Naive thymus-derived CD4-positive, alpha-beta T cell (primary cell): ENCODE measurements at places on chromosomes 3 and 15.

DNA sequence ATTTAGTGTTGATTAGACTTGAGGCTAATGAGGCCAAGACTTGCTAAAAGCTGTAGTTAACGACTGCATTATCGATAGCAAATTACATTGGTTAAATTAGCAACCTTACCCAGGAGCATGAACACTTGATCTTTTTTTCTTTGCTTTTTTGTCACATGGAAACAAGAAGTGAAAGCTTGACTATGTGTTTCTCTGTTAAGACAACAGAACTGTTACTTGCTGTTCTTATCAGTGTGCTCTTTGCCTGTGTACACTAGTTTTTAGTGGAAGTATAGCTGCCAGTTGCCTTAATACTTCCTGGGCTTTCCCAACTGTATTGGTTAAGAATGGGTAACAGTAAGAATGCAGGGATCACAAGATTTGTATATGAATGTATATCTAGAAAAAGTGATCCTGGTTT lies 625.5 kb downstream of the NAALADL2 start:
- DNase-seq = no peak
- H3K36me3 ChIP-seq = no peaks in the 10 kb centered on the region
- H3K27me3 ChIP-seq = no peaks in the 10 kb centered on the region
- no peak overlapping the region for H3K27ac ChIP-seq
- no peaks in the 10 kb centered on the region for H3K4me1 ChIP-seq

DNA sequence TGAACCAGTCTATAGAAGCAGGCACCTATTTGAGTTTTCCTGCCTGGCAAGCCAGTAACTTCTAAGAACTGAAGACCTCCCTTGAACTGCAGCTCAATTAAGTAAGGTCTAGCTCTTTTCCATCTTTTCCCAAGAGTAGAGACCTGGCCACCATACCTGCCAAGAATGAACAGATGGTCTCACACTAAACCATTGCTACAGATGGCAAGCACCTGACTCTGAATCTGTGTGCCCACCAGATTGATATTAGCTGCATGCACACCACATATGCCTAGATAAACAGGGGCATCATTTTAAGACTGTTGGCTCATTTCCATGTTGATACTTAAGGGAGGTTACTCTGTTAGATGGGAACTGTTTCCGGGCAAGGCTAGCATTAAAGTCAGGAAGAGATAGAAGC lies 34.8 kb upstream of the GSK3B start:
- H3K4me1 ChIP-seq = no peaks in the 10 kb centered on the region
- DNase-seq = no peak
- H3K27me3 ChIP-seq = no peaks in the 10 kb centered on the region
- no peak overlapping the region for H3K27ac ChIP-seq

DNA sequence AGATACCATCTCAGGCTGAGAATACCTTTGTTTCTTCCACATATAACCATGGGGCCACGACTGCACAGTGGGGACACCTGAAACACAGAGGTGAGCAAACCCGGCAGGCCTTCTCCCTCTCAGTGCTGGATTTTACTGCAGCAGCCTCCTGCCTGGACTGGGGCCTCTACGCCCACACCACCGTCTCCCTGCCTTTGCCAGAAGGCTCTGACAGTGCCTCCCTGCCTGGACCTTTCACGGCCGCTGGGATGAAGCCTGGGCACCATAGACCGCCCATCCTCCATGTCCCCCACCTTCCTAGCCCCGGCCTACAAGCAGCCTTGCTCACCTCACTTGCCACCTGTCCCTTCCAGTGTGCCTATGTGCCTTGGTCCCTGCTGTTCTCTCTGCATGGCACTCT lies 214.3 kb downstream of the NFKBIZ start:
- H3K27me3 ChIP-seq = no peaks in the 10 kb centered on the region
- no peaks in the 10 kb centered on the region for H3K36me3 ChIP-seq
- no peak for DNase-seq
- no peak overlapping the region for H3K4me3 ChIP-seq
- H3K4me1 ChIP-seq = peaks cover 11% of the 10 kb centered on the region

DNA sequence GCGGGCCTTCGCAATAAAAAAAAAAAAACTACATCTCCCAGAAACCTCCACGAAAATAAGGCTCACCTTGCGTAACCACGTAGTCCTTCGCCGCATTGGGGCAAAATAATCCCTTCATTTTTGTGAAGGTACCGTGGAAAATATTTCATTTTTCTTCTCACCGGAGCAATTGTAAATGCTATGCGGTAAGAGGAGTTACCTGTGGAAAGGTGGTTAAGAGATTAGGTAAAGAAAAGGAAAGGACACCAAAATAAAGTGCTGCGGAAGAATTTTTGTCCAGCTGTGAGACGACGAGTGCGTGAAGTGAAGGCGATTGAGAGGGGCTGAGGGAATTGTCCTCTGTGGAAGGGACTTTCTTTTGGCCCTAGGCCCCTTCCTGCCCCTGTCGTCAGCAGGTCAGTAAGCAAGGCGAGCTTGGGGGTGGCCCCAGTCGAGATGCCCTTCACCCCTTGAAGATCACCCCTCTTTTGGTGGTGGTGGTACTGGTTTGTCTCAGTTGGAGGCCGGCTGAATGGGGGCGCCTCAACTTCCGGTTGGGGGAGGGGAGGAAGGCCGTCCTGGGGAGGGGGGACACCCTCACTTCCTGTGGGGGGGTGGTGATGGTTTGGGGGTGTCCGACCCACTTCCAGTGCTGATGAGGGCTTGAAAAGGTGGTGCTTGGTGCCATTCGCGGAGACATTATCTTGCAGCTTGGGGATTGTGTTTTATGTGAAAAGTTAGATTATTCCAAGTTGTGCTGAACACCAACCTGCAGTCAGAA lies at the start of gene HMG20A:
TSS of gene HMG20A (plus strand) at position 279 of the 760 bp plus-strand sequence. CDS start 37,520 bp downstream, outside the sequence.
- H3K4me1 ChIP-seq = peaks cover 5% of the 10 kb centered on the region
- H3K36me3 ChIP-seq = no peaks in the 10 kb centered on the region
- H3K4me3 ChIP-seq = peak within 1 kb of the TSS; percentile 74
- peak; percentile 58 for DNase-seq
- peak within 1 kb of the TSS; percentile 86 for H3K27ac ChIP-seq

DNA sequence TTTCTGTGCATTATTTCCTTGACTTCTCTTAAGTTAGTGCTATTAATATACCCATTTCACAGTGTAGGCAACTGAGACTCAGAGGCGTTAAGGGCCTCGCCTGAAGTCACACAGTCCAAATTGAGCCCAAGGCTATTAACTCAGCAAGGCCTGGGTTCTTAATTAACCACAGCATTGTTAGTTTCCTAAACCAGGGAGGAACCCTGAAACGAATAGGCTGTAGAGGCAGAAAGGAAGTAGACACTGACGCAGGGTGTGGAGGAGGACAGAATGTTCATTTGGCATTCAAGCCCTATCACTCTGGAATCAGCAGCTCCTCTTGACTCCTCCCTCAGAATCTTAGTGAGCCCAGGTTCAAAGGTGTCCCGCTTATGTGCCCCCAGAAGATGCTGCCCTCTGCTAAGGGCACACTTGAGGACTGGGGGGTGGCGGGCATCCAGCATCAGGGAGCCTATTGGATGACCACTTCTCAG lies 13.9 kb downstream of the ARHGEF3 start:
- no peaks in the 10 kb centered on the region for H3K36me3 ChIP-seq
- no peaks in the 10 kb centered on the region for H3K27me3 ChIP-seq
- peak overlapping the region; percentile 22 for H3K4me3 ChIP-seq
- peak overlapping the region; percentile 57 for H3K27ac ChIP-seq

DNA sequence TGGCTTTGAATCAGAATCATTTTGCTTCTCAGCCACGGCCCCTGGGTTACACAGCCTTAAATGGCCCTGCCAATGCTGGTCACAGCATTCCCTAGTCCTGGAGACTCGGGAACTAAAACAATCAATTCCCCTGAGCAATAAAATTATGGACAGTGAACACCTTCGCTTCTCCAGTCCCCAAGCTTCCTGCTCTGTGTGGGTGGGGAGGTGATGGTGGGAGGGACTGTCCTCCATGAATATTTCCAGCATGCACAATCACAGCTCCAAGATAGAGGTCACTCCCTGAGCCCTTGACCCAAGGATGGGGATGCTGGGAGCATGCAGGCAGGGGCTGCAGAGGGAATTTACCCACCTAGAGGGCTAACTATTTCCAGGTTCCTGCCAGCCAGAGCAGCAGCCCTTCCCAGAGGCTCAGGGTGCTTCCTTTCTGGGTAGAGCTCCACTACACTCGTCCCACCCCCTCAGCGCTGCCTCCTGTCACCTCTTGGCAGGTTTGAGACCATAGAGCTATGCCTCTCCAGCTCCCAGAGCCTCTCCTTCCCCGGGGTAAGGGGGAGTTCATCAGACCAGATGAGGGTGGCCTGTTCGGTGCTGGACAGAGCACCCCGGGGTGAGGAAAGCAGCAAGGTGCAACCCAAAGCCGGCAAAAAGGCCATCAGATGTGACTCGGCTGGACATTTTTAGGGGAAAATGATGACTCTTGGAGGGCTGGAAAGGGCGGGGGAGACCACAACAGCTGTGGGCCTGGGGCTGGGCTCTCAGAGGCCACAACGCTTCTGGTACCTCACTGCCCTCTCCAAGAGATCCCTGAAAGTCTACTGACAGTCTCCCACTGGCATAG lies 14.5 kb upstream of the CCDC33 start:
- no peaks in the 10 kb centered on the region for H3K4me1 ChIP-seq
- no peaks in the 10 kb centered on the region for H3K27me3 ChIP-seq
- no peak overlapping the region for H3K27ac ChIP-seq
- no peak overlapping the region for H3K4me3 ChIP-seq

DNA sequence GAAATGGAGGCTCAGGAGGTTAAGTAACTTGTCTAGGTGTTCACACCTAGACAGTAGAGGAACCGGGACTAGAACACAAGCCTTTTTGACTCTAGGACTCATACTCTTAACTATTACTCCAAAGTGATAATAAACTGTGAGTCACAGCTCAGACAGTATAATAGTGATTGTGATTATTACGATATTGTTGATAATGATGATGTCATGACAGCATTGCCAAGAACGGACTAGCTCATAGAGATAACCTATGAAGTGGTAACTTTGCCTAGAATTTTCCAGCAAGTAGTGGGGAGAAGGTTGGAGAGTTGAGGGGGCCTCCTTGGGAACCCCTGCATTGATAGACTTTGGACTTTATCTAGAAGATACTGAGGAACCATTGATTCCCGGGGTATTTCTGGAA lies 34.0 kb downstream of the STARD5 start:
- no peaks in the 10 kb centered on the region for H3K27me3 ChIP-seq
- DNase-seq = no peak
- H3K27ac ChIP-seq = peak overlapping the region; percentile 87
- H3K4me3 ChIP-seq = no peak overlapping the region
- no peaks in the 10 kb centered on the region for H3K36me3 ChIP-seq

GRCh38 chr3:105579439-105579838 lies 212.7 kb downstream of the ALCAM start:
- DNase-seq = no peak
- H3K4me3 ChIP-seq = no peak overlapping the region
- H3K27me3 ChIP-seq = no peaks in the 10 kb centered on the region
- H3K4me1 ChIP-seq = no peaks in the 10 kb centered on the region
- H3K36me3 ChIP-seq = no peaks in the 10 kb centered on the region
- H3K27ac ChIP-seq = no peak overlapping the region

DNA sequence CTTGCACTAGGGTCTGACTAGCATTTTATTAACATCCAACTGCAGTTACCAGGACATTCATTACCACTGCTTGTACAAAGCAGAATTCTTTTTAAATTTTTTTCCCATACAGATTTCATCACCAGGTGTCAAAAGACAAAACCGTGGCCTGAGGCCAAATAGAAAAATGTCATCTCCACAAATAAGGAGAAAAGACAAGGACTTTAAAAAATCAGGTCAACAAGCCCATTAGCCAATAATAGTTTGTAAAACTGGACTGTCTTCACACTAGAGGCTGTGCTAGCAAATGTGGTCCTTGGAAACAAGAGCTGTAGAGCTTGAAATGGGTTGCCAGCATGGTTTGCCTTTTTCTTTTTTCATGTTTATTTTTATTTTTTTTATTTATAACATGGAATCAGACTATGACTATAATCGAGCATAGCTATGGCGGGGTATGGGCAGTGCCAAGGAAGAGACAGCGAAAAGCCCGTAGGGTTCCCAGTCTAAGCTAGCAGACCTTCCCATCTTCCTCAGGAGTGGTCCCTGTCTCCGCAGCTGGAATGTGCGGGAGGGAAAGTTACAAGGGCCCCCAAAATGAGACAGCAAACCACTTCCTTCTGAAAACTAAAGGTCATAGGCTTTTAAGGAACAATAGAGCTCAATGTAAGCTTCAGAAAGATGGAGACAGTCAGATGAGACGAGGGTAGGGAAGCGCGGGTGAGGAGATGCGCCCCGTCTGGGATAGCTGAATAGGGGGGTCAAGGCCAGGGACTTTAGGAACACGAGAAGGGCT lies 1.5 kb downstream of the PTPN9 start:
- H3K27me3 ChIP-seq = no peaks in the 10 kb centered on the region
- H3K4me1 ChIP-seq = peaks cover 16% of the 10 kb centered on the region
- DNase-seq = no peak
- H3K4me3 ChIP-seq = peak overlapping the region; percentile 77

DNA sequence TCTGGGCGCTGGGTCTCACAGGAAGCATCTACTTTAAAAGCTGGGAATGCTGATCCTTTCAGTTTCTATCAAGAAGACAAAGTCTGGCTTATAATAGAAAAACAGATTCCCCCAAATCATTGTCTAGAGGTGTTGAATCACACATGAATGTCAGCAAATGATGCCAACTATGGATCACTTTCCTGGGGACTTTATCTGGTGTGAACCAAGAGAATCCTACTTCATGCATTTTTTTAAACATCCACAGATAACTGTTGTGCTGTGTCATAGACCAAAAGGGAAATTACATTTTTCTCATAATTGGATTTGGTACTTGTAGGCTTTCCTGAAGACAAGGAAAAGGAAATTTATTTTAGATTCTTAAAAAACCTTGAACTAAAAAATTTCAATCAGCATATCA lies 132.7 kb downstream of the CD47 start:
- no peak overlapping the region for H3K27ac ChIP-seq
- H3K36me3 ChIP-seq = no peaks in the 10 kb centered on the region
- DNase-seq = no peak
- no peaks in the 10 kb centered on the region for H3K27me3 ChIP-seq
- no peak overlapping the region for H3K4me3 ChIP-seq

DNA sequence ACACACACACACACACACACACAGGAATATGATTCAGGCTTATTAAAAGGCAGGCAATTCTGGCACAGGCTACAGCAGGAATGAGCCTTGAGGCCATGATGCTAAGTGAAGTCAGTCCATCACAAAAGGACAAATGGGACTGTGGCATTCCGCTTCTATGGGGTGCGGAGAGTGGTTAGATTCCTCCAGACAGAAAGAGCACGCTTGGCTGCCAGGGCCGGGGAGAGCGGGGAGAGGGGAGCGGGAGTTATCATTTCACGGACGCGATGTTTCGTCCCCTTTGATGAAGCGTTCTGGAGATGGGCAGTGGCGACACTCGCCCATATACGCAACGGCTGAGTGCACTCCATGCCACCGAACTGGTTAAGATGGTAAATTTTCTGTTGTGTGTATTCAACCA lies 58.5 kb upstream of the FAM174B start:
- no peak overlapping the region for H3K27ac ChIP-seq
- no peaks in the 10 kb centered on the region for H3K27me3 ChIP-seq
- peak overlapping the region; percentile 47 for H3K4me3 ChIP-seq

- no peaks in the 10 kb centered on the region for H3K36me3 ChIP-seq
- H3K27ac ChIP-seq = no peak overlapping the region
- DNase-seq = no peak
- H3K4me1 ChIP-seq = no peaks in the 10 kb centered on the region
- H3K27me3 ChIP-seq = no peaks in the 10 kb centered on the region
These were observed 45.8 kb upstream of the SLCO2A1 start for GRCh38 chr3:134075568-134075825.
